ENCODE measurements at places on chromosomes 12 and 14. TPM values are rescaled to one million over a fixed set of nuclear protein-coding genes. Genes with fewer than 3 reads are reported as not detected.

GRCh38 chr12:1507308-1507707 is 87.1 kb downstream of the FBXL14 start:
- DNase-seq: no peak

- no peak for DNase-seq
Measured at GRCh38 chr12:122732170-122732569, 1.5 kb upstream of the HCAR1 start.

GRCh38 chr14:23481979-23482822 is 12.7 kb downstream of the NGDN start:
- DNase-seq: no peak

Gene SYCP3
- total RNA-seq: 0.16 TPM

Gene SMCO2
- not detected for total RNA-seq

Gene ETFBKMT
- total RNA-seq: 4.9 TPM

DNA sequence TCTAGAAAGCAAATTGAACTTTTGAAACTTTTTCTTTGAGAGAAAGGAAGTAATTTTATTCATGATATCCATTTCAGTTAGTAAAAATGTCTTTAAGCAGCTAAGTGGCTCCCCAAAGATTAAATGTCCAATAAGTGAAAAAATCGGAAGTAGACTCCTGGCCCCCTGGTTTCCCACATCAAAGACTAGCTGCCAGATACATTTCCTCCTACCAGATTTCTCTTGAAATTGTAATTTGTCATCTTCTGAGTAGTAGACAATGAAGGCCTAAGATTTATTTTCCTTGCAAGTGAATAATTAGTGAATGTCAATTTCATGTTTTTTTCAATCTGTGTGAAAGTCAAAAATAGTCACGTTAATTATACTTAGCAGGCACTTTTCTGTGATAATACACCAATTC is 321.9 kb downstream of the SYT1 start:
- DNase-seq: no peak

Gene HOXC4
- 1.8 TPM for total RNA-seq

Gene SERPINA10
- not detected for total RNA-seq

Gene NEUROD4
- total RNA-seq: not detected

- DNase-seq: no peak
Measured at GRCh38 chr14:96920820-96921219, 123.6 kb downstream of the VRK1 start.

DNA sequence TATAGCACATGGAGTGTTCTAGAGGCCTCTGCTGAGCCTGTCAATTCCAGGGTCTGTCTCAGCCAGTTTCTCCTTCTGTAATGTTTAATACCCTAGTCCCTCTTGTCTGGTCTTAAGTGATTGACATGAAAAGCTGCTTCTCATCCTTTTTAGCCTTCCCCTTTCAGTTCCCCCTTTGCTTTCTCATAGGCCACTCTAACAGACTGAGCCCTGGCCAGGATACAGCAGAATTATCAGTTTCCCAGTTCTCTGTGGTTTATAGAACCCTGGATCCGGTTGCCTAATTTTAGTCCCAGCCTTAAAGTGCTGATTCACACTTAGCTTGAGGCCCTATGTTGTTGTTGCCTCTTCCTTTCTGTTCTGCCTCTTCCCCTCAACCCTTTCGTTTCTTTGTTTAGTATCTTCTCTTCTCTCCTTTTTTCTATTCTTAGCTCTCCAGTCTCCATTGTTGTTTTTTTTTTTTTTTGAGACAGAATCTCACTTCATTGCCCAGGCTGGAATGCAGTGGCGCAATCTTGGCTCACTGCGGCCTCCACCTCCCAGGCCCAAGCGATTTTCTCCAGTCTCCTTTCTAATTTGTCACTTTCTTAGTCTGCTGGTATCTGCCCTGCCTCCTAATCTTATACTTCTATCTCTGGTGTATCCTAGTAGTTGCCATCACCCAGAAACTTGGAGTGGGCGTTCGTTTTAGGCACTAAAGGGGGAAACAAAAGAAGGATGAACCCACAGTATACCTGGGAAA is 2.9 kb upstream of the BIN2 start:
- no peak for DNase-seq

DNA sequence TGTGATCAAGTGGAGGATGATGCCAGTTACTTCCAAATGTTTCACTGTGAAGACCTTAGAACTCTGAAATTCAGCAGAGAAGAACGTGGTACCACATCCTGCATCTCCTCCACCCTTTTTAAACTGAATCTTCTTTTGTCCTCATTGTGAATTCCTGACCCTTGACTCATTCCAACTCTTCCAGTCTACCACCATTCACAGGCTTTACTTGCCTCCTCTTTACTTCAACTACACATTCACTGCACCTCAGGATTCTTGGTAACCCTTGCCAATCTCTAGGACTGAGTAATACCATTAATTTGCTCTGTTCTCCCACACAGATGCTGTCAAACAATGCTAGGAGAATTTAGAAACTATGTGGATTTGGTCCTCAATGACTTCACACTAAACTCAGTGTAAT is 37.3 kb downstream of the PPP1R12A start:
- no peak for DNase-seq

- DNase-seq: no peak
Measured at GRCh38 chr12:27290501-27291168, 42.0 kb upstream of the BMAL2 start.

GRCh38 chr12:9345171-9345570 is 137.0 kb upstream of the PZP start:
- no peak for DNase-seq

- no peak for DNase-seq
Measured at GRCh38 chr14:99156814-99157213, 115.2 kb downstream of the BCL11B start.

DNA sequence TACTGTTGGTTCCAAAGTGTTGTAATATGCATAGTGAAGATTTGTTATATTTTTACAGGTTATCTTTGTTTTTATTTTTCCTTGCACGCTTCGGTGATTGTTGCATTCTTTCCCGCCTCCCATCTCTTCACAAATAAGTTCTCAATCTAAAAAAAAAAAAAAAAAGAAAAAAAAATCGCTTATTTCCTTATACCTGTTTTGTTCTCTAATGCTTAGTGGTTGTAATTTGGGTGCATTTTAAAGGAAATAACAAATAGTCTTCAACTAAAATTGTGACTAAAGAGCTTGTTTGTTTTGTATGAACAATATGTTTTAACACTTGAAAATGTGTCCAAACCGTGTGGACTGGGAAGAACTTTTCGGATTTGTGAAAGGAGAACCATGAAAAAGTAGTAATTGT is 1.5 kb downstream of the CAND1 start:
- no peak for DNase-seq

Gene ARMH4
- 5.4 TPM for total RNA-seq

GRCh38 chr14:87797001-87797400 is 196.0 kb downstream of the GALC start:
- no peak for DNase-seq

All from breast epithelium (tissue), 4 donors.